ENCODE measurements at places on chromosomes 2 and 18.

GRCh38 chr2:99081891-99082290 lies 59.6 kb upstream of the C2orf15 start:
- no peak for DNase-seq
- H3K27me3 ChIP-seq, result peaks cover 4% of the 10 kb centered on the region
- H3K27ac ChIP-seq, result no peak overlapping the region
- H3K4me1 ChIP-seq, result no peaks in the 10 kb centered on the region
- H3K36me3 ChIP-seq, result peaks cover 5% of the 10 kb centered on the region

GRCh38 chr2:174142290-174142689 lies 106.0 kb downstream of the OLA1 start:
- H3K27me3 ChIP-seq, result no peaks in the 10 kb centered on the region
- no peak for DNase-seq
- no peaks in the 10 kb centered on the region for H3K36me3 ChIP-seq
- no peak overlapping the region for H3K4me3 ChIP-seq
- H3K4me1 ChIP-seq, result no peaks in the 10 kb centered on the region

DNA sequence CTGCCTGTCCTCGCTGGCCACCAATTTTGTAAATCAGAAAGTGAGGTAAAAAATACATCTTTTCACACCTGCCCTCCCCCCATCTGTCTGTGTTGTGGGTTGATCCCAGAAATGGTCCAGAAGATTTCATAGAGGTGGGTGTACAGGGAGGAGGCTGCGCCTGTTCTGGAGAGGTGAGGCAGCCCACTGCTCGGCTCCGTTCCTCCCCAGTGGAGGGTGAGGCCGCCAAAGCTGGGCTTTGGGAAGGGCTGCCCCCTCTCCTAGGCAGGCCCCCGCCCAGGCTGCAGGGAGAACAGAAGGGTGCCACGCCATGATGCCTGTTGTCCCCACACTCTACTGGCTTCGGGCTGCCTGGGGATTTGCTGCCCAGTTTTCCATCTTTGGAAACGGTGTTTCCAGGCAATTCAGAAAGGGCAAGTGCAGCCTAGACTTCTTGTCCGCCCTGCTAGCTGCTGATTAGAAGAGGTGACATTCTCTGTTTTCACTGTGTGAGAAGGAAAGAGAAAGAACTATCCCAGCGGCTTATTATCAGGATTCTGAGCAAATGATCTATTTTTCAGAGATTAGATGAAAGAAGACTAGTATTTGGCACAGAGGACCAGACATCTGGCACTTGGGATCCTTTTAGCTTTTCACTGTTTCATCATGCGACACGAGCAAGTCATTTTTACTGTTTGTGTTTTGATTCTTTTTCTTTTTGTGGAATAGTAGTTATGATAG lies 18.7 kb downstream of the SMARCAL1 start:
- H3K27me3 ChIP-seq, result no peaks in the 10 kb centered on the region
- DNase-seq, result no peak
- H3K4me1 ChIP-seq, result no peaks in the 10 kb centered on the region
- H3K4me3 ChIP-seq, result no peak overlapping the region

- no peak overlapping the region for H3K27ac ChIP-seq
Measured at GRCh38 chr18:68693091-68693815, 21.7 kb downstream of the TMX3 start.

DNA sequence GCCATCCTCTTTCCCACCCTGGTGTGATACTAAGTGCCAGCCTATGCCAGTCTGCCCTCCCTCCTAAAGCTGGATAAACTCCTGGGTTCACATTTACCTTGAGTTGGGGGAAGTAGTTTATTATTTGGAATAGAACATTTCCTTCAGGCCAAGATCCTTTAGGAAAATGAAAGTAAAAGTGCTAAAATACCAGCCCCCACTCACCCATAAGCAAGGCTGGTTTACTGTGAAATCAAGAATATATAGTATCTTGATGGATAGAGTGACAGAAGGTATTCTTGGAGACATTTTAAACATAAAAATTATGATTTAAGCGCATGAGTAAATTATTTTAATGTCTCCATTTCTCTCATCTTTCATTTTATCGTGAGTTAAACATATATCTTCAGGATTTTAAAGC lies 27.1 kb downstream of the ZNF532 start:
- no peak overlapping the region for H3K27ac ChIP-seq
- H3K27me3 ChIP-seq, result peaks cover 36% of the 10 kb centered on the region
- no peak for DNase-seq
- H3K4me1 ChIP-seq, result peaks cover 37% of the 10 kb centered on the region
- H3K4me3 ChIP-seq, result no peak overlapping the region

- peak overlapping the region; percentile 98 for H3K4me3 ChIP-seq
- peak overlapping the region; percentile 98 for H3K27ac ChIP-seq
- peaks cover 60% of the 10 kb centered on the region for H3K4me1 ChIP-seq
- DNase-seq, result no peak
Measured at GRCh38 chr2:121736140-121736461, 574 bp downstream of the NIFK start.

DNA sequence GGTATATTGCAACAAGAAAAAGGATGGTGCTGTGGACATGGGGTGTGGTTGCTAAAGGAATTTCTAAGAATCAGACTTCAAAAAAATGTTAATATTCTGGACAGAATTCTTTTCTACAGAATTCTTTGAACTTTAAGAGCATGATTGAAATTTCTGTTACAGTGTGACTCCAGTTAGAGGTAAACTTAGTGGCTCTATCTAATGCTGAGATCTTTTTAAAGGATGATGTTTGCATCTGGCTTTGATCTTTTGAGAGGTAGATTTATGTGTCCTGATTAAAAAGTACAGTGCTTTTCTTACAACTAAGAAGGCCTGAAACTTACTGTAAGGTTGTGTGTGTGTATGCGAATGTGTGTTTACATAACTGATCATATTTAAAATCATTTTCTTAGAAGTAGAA lies 25.4 kb downstream of the NCK2 start:
- no peak for DNase-seq
- H3K27ac ChIP-seq, result peak overlapping the region; percentile 87
- H3K4me1 ChIP-seq, result peaks cover 99% of the 10 kb centered on the region
- H3K27me3 ChIP-seq, result no peaks in the 10 kb centered on the region
- peak overlapping the region; percentile 64 for H3K4me3 ChIP-seq

DNA sequence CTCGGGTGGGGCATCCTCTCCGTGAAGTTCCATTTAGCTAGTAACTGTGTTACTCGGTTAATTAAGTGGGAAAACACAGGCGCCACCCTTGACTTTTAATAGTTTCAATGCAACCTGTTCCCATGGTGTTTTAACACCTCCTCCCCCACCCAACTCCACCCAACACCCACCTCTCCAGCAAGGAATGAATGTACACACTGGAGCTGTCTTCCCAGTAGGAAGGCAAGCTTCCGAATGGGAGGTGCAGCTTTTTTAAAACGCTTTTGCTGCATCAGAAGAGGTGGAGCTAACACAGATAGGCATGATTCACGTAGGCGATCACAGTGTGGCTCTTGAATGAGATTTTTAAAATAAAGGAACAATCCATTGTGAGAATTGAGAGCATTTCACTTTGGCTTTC lies 73.8 kb upstream of the AGAP1 start:
- no peak overlapping the region for H3K27ac ChIP-seq
- no peaks in the 10 kb centered on the region for H3K4me1 ChIP-seq
- no peak overlapping the region for H3K4me3 ChIP-seq
- H3K27me3 ChIP-seq, result peaks cover 9% of the 10 kb centered on the region
- DNase-seq, result no peak
- H3K36me3 ChIP-seq, result no peaks in the 10 kb centered on the region

GRCh38 chr18:21463718-21464117 lies 136.8 kb downstream of the ESCO1 start:
- no peak overlapping the region for H3K4me3 ChIP-seq
- no peak overlapping the region for H3K27ac ChIP-seq
- H3K4me1 ChIP-seq, result no peaks in the 10 kb centered on the region
- DNase-seq, result no peak
- H3K36me3 ChIP-seq, result peaks cover 2% of the 10 kb centered on the region

DNA sequence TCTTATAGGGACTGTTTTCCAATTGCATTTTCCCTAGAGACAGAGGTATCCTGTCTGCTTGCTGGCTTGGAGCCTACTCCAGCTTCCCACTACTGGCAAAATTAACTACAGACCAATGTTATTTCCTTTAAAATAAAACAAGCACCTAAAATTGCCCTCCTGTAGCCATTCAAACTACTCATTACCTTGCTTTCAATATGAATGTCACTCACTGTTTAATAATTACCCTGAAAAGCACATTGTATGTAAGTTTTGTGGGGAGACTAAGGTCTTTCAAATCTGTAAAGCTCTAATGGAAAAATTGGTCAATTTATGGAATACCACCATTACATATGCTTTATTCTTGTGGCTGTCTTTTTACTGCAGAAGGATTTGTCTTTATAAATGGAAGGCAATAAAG lies 87.3 kb downstream of the DOCK10 start:
- H3K27ac ChIP-seq, result peak overlapping the region; percentile 82
- no peak overlapping the region for H3K4me3 ChIP-seq
- H3K27me3 ChIP-seq, result no peaks in the 10 kb centered on the region
- no peak for DNase-seq

GRCh38 chr2:161651547-161651946 lies 27.3 kb downstream of the SLC4A10 start:
- H3K27me3 ChIP-seq, result no peaks in the 10 kb centered on the region
- H3K27ac ChIP-seq, result no peak overlapping the region
- H3K4me1 ChIP-seq, result no peaks in the 10 kb centered on the region
- no peaks in the 10 kb centered on the region for H3K36me3 ChIP-seq
- no peak overlapping the region for H3K4me3 ChIP-seq

DNA sequence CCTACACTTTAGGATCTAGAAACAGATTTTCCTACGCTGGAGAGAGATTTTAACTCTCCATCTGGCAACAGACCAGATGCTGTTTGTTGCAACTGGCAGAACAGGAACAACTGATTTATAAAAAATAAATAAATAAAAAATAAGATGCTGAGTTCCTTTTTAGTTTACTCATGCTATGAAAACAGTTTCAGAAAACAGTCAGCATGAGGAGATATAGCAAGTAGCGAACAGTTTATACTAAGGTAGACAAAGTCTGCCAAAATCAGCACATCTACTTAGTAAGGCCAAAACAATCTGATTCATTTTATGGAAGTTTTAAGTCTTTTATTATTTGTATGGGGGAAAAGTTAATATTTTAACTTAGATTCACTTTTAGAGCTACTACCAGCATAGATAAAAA lies 974.0 kb upstream of the CNTNAP5 start:
- no peaks in the 10 kb centered on the region for H3K4me1 ChIP-seq
- H3K27me3 ChIP-seq, result no peaks in the 10 kb centered on the region
- no peak for DNase-seq
- no peaks in the 10 kb centered on the region for H3K36me3 ChIP-seq
- H3K27ac ChIP-seq, result no peak overlapping the region

DNA sequence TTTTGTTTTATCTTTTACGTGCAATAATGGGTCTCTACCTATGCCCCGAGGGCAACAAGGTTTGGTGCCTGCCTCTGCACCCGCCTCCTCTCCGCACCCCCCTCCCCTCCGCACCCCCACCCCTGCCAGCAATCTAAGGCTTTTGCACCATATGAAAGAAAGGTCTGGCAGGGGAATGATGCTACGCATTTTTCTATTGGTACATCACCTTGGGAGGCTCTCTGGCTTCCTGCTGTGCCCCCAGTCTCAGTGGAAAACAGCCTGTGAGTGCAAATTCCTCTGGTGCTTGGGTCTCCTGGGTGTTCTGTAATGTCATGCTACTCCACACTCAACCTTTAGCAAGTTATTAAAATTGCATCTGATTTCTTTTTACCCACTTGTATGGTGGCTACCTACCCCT lies 161.3 kb upstream of the SMAD7 start:
- H3K27ac ChIP-seq, result peak overlapping the region; percentile 68
- no peak overlapping the region for H3K4me3 ChIP-seq
- no peaks in the 10 kb centered on the region for H3K27me3 ChIP-seq
- no peak for DNase-seq
- H3K36me3 ChIP-seq, result peaks cover 70% of the 10 kb centered on the region

- H3K27ac ChIP-seq, result no peak overlapping the region
- H3K4me1 ChIP-seq, result no peaks in the 10 kb centered on the region
- no peak overlapping the region for H3K4me3 ChIP-seq
- H3K36me3 ChIP-seq, result no peaks in the 10 kb centered on the region
- peaks cover 19% of the 10 kb centered on the region for H3K27me3 ChIP-seq
- no peak for DNase-seq
Measured at GRCh38 chr2:31401580-31401979, 13.0 kb downstream of the XDH start.

DNA sequence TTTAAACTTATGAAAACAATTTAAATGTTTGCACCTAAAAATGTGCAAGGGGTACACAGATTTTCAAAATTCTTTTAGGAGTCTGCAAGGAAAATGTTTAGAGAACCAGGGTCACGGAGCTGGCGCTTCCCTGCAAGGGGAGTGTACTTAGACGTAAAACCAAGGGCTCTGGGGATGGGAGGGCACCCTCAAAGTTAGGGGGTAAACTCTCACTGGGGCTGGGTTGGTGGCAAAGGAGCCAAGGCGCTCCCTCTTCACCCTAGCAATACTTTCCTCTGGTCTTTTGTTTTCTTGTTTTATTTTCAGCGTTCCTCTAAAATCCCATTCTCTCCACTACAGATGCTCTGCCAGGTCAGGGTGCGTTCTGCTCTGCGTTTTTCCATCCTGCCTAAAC lies 20.0 kb downstream of the TMEM247 start:
- no peak for DNase-seq
- H3K27ac ChIP-seq, result peak overlapping the region; percentile 98
- H3K27me3 ChIP-seq, result no peaks in the 10 kb centered on the region
- no peaks in the 10 kb centered on the region for H3K36me3 ChIP-seq
- peak overlapping the region; percentile 95 for H3K4me3 ChIP-seq

DNA sequence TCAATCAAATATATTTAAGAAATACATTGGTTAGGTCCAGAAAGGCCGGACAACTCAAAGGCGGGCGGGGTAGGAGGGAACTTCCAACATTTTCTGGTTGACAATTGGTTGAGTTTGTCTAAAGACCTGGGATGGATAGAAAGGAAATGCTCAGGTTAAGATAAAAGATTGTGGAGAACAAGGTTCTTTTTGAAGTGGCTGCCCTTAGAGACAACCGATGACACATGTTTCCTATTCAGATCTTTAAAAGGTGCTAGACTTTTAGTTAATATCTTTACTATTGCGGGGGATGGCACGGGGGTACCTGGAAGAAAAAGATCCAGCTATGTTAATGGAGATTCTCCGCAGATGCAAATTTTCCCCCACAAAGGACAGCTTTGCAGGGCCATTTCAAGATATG lies 10.0 kb upstream of the AP1S3 start:
- peaks cover 21% of the 10 kb centered on the region for H3K36me3 ChIP-seq
- no peak overlapping the region for H3K27ac ChIP-seq
- no peak overlapping the region for H3K4me3 ChIP-seq
- no peak for DNase-seq
- H3K27me3 ChIP-seq, result no peaks in the 10 kb centered on the region
- peaks cover 2% of the 10 kb centered on the region for H3K4me1 ChIP-seq
